Left colon (tissue), 2 donors: ENCODE measurements at places on chromosomes 6 and 20.

DNA sequence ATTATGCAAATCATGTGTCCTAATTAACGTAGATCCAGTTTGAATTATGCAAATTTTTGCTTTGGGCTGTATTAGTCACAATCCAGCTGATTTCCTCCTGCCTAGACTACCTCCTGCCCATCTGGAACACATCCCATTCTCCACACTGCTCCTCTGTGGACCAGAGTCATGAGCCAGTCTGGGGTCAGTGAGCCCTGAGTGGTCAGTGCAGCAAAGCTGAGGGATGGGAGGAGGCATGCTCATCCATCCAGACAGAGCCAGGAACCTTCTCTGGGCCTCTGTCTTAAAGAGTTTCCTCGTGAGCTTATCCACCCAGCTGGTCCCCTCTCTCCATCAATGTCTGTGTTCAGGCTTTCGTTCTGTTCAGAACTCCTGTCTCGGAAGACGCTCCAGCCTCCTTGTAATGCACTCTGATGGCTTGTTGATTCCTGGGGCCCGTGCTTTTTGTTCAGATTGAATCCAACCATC is 747.8 kb downstream of the PTPRT start:
- DNase-seq: no peak

- DNase-seq: no peak
Observed at GRCh38 chr6:163808231-163808630, 393.7 kb downstream of the QKI start.

DNA sequence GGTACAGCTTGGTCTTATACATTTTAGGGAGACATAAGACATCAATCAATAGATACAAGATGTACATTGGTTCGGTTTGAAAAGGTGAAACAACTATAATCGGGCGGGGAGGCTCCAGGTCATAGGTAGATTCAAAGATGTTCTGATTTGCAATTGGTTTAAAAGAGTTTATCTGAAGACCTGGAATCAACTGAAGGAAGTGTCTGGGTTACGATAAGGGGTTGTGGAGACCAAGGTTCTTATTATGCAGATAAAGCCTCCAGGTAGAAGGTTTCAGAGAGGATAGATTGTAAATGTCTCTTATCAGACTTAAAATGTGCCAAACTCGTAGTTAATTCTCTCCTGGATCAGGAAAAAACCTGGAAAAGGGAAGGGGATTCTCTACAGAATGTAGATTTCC is 5.9 kb upstream of the SERPINB6 start:
- no peak for DNase-seq

DNA sequence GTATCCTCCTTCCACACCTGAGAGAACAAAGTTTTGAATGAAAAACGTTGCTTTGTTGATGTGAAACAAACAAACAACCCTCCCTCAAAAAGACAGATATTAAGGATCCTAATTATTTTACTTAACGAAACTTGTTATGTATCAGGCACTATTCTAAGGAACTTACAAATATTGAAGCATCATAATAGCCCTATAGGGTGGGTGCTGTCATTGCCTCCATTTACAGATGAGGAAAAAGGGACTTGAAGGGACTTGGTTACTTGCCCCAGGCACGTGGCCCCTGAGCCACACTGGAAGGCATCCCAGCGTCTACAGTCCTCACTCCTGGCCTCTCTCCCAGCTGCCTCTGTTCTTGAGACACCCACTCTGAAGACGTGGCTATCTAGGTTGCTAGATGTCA is 20.2 kb upstream of the OLIG3 start:
- DNase-seq: no peak

- no peak for DNase-seq
Observed at GRCh38 chr6:67736161-67736560, 898.9 kb upstream of the ADGRB3 start.

GRCh38 chr6:57342148-57342669 is 24.8 kb downstream of the PRIM2 start:
- DNase-seq: no peak

DNA sequence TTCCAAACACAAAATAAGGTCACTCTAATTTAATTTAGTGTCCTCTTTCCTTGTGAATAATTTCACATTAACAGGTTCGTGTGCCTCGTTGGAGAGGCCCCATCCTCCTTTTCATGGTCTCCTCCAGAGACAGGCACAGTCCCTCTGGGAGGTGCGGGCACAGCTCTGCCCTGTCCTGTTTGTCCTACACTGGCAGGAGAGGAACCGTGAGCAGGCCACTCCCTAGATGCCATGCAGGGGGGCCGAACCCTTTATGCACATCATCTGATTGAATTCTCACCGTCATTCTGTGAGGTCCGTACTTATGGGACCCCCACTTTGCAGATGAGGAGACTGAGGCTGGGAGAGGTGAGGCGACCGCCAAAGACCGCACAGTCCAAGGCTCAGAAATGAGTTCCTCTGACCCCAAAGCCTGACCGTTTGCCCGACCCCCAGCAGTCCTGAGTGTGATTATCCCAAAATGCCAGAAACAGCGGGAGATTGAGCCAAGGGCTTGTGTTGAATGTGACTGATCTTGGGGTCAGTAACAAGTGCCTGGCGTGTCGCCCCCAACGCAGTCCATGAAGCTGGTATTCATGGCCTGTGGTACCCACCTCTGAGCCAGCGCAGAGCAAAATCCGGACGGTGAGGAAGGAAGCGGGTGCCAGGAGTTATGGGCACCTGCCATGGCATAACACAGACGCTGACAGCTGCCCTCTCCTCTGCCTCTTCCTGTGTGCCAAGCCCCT is 43.5 kb downstream of the PMEPA1 start:
- DNase-seq: peak; percentile 2

DNA sequence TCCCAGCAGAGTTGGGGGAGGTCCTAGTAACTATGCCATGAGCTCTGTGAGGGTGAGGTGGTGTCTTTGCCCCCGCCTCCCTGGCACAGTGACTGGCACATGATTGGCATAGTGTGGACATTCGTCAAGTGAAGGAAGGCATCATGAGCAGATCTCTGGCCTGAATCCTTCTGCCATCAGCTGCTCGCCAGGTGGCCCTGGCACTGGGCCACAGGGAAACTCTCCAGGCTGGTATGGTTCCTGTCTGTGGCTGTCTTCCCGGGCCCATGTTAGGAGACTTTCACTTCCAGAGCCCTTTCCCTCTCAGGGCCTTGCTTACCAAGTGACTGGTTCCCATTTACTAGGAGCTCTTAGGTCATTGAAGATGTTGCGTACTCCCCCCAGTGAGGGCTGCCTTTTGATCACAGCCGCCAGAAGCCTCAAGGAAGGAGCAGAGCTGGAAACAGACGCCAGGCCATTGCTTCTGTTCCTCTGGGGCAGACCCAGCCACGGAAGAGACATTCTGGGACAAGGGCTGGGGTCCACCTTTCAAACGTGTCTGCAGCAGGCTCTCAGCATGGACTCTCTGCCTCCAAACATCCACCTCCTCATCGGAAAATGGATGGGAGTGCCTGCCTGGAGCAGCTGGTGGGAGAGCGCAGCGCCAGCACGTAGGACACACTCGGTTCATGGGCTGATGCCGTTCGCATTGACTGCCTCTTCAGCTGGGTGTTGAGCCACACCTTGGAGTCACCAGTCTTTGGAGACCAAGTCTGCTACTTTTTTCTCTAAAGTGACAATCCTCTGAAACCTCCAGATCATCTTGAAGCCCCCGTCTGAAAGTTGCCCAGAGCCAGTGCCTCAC is 67.2 kb downstream of the PTPN1 start:
- DNase-seq: peak; percentile 79

DNA sequence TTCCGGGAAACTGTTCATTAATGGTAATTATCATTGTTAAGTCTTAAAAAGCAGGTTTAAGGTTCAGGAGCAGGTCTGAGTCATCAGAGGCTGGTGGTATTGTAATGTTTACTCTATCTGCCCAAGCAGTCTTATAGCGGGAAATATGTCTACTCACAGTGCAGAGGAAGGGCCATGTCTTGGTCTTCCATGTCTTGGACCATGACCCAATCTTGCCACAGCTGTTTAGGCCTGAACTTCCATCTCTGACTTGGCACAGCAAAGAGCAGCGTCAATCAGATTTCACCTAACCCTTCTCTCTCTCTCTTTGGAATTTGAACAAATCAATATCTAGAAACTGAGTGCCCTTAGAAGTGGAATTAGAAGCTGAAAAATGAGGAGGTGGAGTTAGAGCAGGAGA is 25.8 kb downstream of the SLC2A12 start:
- DNase-seq: no peak

GRCh38 chr6:22435151-22435550 is 134.2 kb upstream of the HDGFL1 start:
- no peak for DNase-seq

GRCh38 chr6:4914420-4915159 is 89.2 kb downstream of the RPP40 start:
- no peak for DNase-seq

- DNase-seq: no peak
Observed at GRCh38 chr20:48898210-48898609, 23.3 kb upstream of the ARFGEF2 start.

DNA sequence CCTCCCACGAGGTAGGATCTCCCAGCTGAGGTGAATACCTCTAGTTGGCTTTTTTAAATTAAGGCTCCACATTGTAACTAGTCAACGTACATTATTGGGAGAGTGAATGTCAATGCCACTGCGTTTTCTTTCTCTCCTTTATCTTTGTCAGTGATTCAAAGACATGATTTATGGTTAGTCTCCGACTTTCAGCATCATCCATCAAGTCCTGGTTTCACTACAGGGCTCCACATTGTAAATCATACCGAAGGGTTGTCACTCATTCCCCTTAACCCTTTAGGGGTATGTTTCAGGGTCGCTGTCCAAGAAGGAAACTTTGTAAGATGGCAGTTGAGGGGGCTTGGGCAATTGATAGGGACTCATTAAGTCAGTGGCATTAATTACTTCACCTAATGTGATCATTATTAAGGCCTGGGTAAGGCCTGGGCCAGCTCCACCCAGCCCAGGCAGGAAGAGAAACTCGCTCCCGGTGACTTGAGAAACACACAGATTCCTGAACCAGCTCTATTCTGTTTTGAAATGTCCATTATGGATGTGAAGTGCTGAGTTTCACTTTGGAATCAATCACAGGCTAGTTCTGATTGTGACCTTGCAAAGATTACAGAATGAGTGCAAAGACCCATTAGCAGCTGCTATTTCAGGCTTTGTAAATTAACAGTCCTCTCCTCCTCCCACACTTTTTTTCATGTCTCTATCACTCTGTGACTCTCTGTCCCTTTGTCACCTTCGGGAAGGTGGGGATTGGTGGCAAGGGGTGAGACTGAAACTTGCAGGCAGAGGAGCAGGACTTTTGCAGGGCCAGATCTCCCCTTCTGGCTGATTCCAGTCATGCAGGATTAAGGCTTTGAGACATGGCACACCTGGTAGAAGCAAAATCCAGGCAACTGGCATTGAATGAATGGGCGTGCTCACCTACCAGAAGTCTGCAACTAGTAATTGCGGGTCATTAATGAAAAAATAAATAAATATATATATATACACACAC is 222.4 kb downstream of the TSHZ2 start:
- no peak for DNase-seq

GRCh38 chr20:58215116-58215515 is 13.3 kb downstream of the ANKRD60 start:
- DNase-seq: no peak

DNA sequence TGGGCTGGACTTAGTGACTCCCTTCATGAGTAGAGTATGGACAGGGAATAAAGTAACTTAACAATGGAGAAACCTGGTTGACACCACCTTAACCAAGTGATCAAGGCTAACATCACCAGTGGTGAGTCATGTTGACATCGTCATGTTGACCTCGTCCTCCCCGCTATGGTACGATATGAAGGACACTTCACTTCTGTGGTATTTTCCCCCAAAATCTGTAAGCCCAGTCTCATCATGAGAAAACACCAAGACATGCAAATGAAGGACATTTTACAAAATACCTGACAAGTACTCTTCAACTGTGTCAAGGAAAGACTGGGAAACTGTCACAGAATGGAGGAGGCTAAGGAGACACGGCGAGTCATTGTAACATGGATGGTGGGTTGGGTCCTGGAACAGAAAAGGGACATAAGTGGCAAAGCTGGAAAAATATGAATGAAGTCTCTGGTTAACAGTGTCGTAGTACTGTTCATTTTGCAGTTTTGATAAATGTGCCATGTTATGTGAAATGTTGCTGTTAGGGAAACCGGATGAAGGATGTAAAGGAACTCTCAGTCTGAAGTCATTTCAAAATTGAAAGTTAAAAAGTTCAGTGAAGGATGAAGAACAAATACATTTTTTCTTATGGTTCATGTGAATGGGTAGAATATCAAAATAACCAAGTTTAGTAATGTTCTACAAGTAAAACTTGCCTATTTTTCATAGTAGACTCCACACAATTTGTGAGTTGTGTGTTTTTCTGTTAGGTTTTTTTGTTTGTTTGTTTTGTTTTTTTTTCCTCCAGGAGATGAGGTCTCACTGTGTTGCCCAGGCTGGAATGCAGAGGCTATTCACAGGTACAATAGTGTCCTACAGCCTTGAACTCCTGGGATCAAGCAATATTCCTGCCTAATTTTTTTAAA is 247.5 kb downstream of the TMEM242 start:
- DNase-seq: no peak

GRCh38 chr6:111573892-111574797 is 31.5 kb downstream of the TRAF3IP2 start:
- DNase-seq: no peak

DNA sequence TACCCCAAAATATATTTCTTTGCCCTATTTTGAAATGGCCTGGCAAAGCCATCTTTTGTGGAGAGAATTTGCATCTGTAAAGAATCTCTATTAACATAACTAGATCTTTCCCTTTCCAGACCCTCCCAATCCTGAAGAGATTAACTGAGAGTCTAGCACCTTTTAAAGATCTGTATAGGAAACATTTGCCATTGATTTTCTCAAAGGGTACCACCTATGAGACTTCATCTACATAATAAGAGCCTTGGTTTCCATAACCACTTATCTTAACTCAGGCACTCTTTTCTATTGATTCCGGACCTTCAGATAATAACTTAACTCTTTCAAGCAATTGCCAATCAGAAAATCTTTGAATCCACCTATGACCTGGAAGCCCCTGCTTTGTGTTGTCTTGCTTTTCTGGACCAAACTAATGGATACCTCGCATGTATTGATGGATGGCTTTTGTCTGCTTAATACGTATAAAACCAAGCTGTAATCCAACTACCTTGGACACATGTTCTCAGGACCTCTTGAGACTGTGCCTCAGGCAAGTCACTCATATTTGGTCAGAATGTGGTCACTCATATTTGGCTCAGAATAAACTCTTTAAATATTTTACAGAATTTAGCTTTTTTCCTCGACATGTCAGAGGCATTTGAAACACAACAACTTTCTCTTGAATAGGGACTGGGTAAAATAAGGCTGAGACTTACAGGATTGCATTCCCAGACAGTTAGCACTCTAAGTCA is 31.4 kb downstream of the SLC22A2 start:
- DNase-seq: no peak

- no peak for DNase-seq
Observed at GRCh38 chr6:16278048-16278724, 39.8 kb downstream of the GMPR start.

GRCh38 chr6:168400037-168400436 is 40.9 kb upstream of the SMOC2 start:
- no peak for DNase-seq

- DNase-seq: no peak
Observed at GRCh38 chr6:71250099-71250602, 38.5 kb upstream of the OGFRL1 start.

DNA sequence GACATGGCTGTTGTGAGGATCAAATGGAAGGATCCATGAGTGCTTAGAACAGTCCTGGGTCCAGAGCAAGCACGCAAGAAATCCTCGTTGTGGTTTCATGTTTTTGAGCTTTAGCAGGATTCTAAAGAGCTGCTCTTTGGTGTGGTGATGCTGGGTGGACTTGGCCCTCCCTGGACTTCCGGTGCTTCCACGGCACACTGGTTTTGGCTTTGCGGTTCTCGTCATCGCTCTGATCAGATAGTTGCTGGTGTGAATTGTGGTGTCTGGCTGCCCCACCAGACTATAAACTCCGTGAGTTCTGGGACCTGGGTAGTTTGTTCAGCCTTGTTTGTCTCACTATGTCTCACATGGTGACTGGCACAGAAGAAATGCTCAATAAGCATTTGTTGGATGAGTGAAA is 3.3 kb downstream of the HNF4A start:
- no peak for DNase-seq
